Stimulated activated CD4-positive, alpha-beta T cell treated with anti-CD3 and anti-CD28 coated beads, TNF-alpha, amount 100 ng/mL, for 1 hour (primary cell): ENCODE measurements at places on chromosomes 12 and 14.

- DNase-seq: no peak
These were observed 20.4 kb downstream of the CCDC88C start for GRCh38 chr14:91396959-91397815.

DNA sequence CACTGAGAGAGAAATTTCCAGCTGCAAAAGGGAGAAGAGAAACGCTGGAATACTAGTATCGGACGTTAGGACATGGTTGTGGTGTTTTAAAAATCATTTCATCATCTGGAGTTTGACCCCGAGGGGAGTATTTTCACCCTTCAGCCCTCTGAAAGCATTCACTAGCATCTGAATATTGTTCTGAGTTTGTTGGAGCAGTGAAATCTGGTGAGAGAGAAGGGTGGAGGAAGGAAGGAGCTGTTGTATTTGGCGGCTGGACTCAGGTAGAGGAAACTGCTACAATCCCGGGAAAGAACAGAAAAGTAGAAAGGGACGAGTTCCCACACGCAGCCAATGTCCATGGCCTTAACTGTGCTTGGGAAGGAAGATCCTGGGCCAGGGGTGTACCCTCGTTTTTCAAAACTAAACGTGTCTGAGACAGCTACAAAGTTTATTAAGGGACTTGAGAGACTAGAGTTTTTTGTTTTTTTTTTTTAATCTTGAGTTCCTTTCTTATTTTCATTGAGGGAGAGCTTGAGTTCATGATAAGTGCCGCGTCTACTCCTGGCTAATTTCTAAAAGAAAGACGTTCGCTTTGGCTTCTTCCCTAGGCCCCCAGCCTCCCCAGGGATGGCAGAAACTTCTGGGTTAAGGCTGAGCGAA, 896 bp upstream of the CDKN1B start:
- DNase-seq: no peak

- DNase-seq: no peak
These were observed 74.8 kb downstream of the KIF21A start for GRCh38 chr12:39368096-39368495.

GRCh38 chr14:103833711-103834110, 13.7 kb downstream of the PPP1R13B start:
- DNase-seq: no peak

DNA sequence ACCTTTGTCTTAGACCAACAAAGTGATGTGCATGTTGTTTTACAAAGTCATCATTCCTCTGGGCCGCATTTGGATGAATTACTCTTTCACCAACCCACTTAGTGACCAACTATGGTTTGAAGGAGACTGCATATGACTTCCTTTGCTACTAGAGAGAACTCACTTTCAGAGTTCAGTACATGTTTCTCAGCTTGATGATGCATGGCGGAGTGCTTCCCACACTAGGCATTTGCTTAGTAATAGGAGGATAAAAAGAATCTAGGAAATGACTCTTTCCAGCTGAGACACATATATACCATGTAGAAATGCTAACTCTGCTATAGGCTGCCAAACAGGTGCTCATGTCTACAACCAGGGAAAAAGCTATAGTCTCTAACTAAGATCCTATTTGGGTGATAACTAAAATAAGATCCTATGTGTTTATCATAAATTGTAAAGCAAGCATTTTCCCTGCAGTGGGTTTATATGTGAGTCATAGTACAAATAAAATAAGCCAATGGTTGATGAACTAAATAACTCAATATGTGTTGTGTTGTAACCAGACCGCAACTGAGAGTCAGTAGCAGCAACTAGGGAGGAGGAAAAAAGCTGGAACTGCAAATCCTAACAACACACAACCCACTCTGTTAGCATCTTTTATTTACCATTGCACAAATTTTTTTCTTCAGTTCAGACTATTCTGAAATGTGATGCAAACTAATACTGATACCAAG, 87.2 kb downstream of the TSPAN8 start:
- no peak for DNase-seq

DNA sequence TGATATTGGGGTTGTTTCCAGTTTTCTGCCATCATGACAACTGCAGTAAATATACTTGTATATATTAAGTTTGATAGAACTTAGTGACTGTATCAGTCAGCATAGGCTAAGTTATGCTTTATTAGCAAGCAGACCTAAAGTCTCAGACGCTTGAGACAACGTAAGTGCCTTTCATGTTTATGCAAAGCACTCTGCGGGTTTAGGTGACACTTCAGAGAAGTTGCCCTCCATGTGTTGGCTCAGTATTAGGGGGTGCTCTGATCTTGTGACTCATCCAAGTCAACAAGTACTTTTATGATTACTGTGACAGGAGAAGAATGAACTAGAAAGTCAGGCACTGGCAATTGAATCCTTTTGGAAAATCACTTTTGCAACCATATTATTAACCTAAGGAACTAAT, 13.3 kb upstream of the OTOGL start:
- DNase-seq: no peak

DNA sequence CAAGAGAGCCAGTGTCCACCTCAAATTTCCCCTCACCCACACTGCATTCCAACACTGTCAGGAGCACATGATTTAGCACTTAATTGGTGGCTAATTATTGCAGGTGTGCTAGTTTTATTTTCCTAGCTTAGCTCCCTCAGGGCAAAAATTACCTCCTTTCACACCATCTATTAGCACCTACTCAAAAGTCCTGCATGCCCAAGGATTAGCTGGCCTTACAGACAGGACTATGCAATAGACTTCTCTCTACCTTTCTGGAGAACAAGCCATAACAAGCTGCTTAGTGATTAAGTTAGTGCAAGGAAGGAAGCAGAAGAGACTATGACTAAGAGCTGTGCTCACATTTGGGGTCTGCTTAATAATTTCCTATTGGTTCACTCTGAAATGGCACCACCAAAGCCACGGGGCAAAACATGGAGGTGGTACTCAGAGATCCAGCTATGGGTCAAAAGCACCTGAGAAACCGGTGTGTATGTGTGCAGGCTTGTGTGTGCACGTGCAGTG, 69.5 kb downstream of the STON2 start:
- no peak for DNase-seq

GRCh38 chr12:27347779-27348178, 15.1 kb downstream of the BMAL2 start:
- DNase-seq: no peak

GRCh38 chr12:64058541-64059265, 163.4 kb downstream of the KICS2 start:
- DNase-seq: no peak

GRCh38 chr12:11981121-11981733, 89.5 kb upstream of the BCL2L14 start:
- no peak for DNase-seq

- no peak for DNase-seq
These were observed 40.9 kb upstream of the PLEKHA5 start for GRCh38 chr12:19088606-19089005.

DNA sequence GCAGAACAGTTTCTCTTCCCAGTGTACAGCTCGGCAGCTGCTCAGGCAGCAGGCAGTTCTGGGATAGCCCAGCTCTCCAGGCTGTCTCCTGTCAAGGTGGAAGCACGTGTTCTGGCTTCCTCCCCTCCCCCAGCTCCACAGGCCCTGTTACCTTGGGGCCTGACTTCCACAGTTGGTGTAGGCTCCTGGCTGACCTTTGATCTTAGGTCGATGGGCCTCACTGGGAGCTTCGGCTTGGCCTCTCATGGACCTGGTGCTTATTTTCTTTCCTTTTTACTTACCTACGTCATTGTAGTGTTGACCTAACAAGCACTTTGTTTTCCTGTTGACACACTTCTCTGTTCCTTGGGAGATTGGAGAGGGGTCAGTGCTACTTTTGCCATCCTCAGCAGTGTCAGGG, 17.0 kb downstream of the DLST start:
- no peak for DNase-seq

DNA sequence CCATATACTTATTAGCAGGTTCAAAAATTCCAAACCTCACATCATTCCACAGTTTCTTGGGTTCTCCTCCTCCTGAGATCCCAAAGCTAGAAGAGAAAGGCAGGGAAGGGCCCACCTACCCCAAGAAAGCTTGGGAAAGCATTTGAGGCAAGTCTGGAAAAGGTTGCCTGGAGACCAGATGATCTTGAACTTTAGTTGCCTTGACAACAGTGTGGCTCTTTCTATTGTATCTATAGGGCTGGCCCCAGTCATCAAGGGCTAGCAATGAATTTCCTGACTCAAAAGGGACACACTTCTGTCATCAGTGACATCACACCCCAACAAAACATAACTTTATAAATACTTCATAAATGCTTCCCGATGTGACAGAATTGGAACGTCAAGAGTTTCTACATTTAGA, 40.0 kb downstream of the ZFYVE1 start:
- DNase-seq: no peak
